ENCODE measurements at places on chromosomes 2 and 18.

GRCh38 chr18:42196651-42197050, 241.6 kb downstream of the PIK3C3 start:
- DNase-seq = no peak

DNA sequence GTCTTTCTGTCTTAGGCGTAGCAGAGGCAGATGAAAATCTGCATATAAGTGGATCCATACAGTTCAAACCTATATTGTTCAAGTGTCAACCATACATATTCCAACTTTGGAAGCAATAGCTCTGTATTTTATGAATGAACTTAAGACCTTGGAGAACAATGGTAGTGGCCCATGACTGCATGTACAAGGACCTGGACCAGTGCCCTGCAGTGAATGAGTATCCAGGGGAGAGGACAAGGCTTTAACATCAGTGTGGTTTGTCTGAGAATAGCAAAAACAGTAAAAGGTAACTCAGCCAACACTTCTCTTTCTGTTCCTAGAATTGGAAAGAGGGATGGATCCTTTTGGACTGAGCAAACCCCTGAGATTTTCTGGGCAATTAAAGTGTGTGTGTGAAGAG, 230.8 kb upstream of the LINC00305 start:
- no peak for DNase-seq

- no peak for DNase-seq
These were observed 89.3 kb upstream of the SMAD2 start for GRCh38 chr18:48019557-48020325.

DNA sequence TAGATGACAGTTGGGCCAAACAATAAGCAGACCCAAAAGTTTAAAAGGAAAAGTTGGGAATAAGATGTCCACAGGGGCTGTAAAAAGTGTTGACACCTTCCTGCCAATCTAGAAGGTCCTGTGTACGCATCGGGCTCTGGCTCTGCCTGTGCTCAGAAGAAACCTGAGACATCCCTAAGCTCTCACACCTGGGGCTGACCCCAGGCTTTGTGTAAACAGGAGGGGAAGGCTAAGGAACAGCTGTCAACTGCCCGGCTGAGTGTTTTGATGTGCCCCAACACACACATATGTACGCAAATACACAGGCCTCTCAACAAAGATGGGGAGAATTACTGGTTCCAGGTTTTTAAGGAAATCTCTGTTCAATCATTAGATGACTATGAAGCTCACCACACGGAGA, 59.5 kb downstream of the TMEM131 start:
- no peak for DNase-seq

- no peak for DNase-seq
These were observed 13.2 kb upstream of the CD302 start for GRCh38 chr2:159811232-159811631.

DNA sequence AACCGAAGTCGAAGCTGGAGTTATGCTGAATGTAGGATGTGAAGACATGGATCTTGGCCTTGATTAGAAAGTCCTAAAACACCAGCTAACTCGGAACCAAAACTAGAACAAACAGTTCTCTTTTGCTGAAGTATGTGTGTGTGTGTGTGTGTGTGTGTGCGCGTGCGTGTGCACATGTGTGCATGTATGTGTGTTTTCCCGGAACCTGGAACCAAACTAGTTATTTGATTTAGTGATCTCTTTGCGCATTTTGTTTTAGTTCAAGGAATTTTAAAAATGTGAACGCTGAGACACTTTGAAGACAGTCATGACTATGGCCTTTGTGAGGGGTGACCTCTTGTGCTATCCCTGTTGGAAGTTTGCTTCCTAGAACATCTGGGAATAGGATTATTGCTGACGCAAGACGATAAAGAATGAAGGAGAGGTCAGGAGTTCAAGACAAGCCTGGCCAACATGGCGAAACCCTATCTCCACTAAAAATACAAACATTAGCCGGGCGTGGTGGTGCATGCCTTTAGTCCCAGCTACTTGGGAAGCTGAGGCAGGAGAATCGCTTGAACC, 23.8 kb downstream of the FHL2 start:
- DNase-seq = no peak

DNA sequence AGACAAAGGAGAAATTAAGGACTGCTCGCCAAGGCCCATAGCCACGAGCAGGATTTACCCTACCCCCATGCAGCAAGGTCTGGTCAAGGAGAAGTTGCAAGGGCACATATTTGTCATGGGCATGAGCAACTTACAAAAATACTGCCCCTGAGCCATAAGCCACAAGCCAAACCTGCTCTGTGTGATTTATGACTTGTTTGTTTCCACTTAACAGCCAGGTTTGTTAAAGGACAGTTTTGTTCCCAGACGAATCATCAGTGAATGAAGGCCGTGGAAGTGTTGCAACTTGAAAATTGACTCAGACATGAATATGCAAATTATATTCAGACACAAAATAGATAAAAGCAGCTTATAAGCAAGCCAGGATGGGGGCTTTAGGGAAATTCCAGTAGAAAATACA, 31.3 kb upstream of the EVA1A start:
- DNase-seq = no peak

DNA sequence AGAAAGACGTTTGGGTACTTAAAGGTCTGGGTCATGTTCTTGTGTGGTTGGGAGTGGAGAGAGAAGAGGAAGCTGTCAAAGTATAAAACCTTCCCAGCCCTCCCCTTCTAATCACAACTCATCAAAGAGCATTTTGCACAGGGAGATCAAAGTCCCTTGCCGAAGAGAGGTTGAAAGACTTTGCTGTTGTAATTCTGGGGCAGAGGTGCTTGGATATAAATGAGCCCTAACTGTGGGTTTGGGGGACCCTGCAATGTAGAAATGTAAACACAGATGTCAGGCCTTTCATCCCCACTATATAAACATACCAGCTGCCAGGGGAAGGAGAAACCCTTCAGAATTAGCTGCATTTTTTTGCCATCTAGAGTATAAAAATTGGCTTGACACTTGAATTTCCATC, 182.1 kb downstream of the ETAA1 start:
- DNase-seq = no peak

GRCh38 chr18:54269893-54270844, 852 bp downstream of the POLI start:
- DNase-seq = no peak

- no peak for DNase-seq
These were observed 1.2 kb downstream of the MYL12A start for GRCh38 chr18:3248658-3249359.

GRCh38 chr2:193885419-193885818, 1690.7 kb upstream of the TMEFF2 start:
- DNase-seq = no peak

DNA sequence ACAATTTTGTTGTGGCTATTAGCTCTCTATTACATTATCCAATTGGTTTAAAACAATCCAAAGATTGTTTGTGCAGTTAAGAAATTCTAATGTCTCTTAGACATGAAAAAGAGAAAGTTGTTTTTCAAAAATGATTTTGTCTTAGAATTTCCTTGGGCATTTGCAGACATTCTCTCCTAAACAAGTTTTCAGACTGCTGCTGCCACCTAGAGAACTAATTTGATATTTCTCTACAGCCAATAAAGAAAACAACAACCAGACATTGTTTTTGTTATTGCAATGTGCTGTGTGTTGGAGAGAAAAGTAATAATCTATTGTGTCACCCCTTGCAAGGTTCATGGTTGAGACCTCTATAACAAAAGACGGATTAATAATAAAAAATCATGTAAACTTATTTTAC, 119.0 kb upstream of the SYT4 start:
- DNase-seq = no peak

GRCh38 chr2:98936353-98937351, 627 bp upstream of the CRACDL start:
- no peak for DNase-seq

DNA sequence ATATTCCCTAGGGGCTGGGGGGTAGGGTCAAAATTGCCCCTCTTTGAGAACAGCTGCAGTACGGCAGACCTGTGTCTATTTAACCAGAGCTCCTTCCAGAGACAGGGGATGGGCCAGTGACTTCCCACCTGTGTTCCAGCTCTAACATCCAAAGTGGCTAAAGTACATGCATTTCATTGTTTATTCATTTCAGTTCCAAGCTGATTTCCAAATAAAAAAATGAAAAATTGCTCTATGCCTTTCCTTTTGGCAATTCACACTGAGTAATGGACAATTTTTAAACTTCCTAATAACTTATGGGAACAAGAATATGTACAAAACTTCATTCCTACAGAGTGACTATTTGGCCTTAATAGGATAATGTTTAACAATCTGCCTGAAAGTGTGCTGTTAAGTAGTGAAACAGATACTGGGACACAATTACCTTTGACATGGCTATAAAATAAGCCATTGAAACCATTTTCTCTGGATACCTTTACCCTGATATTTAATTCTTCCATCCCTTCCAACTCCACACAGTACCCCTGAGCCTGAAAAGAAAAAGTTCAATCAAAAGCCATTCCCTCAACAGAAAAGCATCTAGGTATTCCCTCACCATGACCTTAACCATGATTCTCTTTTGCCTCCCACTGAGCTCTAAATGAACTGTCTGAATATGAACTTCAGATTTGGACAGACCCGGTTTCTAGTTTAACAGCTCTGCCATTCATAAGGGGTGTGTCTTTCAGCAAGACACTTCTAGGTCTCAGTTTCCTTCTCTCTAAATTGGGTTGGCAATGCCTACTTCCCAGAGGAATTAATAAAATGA, 73.1 kb downstream of the RDH14 start:
- DNase-seq = no peak

DNA sequence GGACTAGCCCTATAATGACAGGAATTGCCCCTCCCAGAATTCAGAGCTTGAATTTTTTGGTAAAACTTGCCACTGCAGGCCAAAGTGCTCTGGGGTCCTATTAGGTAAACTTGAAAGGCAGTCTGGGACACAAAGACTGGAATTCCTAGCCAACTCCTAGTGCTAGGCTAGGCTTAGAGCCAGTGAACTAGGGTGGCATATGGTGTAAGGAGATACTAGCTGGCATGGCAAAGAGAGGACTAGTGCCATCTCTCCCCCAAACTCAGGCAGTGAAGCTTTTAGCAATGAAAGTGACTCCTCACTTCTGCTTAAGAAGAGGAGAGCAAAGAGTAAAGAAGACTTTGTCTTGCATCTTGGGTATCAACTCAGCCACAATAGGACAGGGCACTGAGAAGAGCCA, 410.5 kb upstream of the CNTNAP5 start:
- DNase-seq = no peak

DNA sequence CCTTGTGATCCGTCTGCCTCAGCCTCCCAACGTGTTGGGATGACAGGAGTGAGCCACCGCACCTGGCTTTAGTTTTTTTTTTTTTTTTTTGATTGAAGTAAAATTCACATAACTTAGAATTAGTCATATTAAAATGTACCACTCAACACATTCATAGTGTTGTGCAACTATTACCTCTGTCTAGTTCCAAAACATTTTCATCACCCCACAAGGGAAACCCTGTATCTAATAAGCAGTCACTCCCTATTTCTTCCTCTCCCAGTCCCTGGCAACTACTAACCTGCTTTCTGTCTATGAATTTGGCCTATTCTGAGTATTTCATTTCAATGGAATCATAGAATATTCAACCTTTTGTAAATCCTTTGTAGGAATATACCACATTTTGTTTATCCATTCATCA, 123.9 kb upstream of the FAM117B start:
- DNase-seq = no peak

GRCh38 chr2:29966266-29966665, 44.9 kb upstream of the ALK start:
- no peak for DNase-seq

GRCh38 chr2:205496772-205497171, 185.5 kb upstream of the NRP2 start:
- DNase-seq = no peak

GRCh38 chr2:237479747-237480146, 7.3 kb upstream of the MLPH start:
- DNase-seq = no peak

DNA sequence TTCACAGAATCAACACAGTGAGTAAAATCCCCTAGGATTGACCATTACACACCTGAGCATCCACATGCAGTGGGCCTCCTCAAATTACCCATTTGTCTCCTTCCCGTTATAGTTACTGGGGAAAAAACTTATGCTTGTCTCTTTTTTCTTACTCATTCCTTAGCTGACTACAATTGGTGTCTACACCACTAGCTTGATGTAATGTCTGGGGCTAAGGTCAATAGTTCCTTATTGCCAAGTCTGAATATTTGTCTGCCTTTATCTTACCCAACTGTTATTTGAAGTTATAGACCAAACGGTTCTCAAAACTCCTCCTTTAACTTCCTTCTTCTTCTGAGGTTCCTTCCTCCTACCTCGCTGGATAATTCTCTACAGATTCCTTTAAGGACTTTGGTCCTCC, 41.9 kb upstream of the TMEM17 start:
- no peak for DNase-seq

DNA sequence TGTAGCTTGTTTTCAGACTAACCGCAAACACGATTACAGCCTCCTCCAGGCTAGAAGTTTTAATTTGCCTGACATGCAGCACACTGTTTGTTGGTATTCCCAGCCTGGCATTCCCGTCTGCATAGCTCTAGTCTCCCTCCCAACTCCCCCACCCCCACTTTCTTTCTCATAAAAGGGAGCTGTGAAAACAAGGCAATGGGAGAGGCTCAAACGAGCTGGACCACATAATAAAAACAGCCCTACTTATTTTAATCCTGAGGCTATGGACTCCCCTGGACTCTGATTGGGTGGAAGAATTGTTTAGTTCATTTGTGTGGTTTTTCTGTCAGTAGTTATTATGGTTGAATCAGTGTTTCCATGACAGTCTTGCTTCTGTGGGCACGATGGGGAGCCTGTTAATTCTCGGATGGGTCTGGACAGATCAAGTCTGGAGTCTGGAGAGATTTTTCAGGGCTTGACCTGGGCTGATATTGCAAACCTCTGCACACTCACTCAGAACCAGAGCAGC, 1.2 kb downstream of the STON1 start:
- no peak for DNase-seq

- DNase-seq = no peak
These were observed 133.6 kb downstream of the TPO start for GRCh38 chr2:1546901-1547300.

- DNase-seq = no peak
These were observed 4.5 kb downstream of the RHOB start for GRCh38 chr2:20451341-20451740.

- no peak for DNase-seq
These were observed 7.1 kb downstream of the CIB4 start for GRCh38 chr2:26633993-26634595.

- no peak for DNase-seq
These were observed 3.0 kb upstream of the ZNF516 start for GRCh38 chr18:76498064-76498463.

DNA sequence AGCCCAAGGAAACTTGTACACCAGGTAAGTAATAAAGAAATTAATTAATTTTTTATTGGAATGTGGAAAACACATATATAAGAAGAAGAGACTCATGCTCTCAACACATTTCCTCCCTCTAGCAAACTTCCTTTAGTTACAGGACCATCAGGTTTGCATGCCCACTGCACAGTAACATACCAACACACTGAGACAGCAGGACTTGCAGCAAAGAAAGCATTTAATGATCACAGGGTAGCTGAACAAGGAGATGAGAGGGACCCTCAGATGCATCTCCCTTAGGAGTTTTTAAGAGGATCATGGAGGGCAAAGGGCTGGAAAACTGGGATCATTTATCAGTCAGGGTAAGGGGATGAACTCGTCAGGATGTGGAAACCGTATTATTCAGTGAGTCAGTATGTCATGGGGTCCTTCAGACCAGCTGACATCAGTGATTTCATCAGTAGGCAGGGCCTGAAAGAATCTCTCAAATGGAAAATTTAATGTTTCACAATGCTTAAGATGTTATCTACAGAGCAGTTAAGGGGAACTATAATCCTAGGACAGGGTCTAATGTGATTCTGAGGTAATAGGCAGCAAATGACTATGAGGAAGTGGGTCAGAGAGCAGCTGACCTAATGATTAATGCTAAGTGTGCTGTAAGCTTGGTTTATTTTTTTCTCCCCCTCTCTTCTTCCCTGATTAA, 193.8 kb upstream of the RND3 start:
- no peak for DNase-seq

- no peak for DNase-seq
These were observed 221.4 kb downstream of the CMPK2 start for GRCh38 chr2:6644261-6644660.
